HFFc6 (cell line): ENCODE measurements at places on chromosomes 11 and 22. TPM values are rescaled to one million over a fixed set of nuclear protein-coding genes. Genes with fewer than 3 reads are reported as not detected.

The SLC17A6 gene
- total RNA-seq = not detected in 2 replicates

The SLC22A9 gene
- total RNA-seq = not detected in 2 replicates

The SCN3B gene
- total RNA-seq = not detected in 3 replicates

The OR52H1 gene
- total RNA-seq = not detected in 3 replicates

The FAT3 gene
- total RNA-seq = 0.68 and 3.6 TPM in 2 replicates

DNA sequence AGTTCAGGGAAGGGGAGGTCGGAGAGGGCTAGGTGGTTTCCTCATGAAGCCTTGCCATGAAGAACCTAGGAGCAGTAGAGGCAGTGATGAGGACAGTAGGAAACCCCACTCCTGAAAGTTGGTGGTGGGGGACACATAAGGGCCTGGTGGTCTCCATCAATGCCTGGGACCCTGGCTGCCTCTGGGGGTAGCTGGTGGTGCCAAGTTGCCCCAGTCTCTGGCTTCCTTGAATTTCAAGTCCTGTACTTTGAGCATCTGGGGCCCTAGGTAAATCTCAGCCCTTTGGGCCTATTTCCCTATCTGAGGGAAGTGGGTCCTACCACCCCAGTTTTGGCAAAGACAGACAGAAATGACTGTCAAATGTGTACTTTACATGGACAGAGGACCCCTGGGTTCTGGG is 28.1 kb downstream of the AMPD3 start:
- H3K4me1 ChIP-seq = peaks cover 7% of the 10 kb centered on the region

DNA sequence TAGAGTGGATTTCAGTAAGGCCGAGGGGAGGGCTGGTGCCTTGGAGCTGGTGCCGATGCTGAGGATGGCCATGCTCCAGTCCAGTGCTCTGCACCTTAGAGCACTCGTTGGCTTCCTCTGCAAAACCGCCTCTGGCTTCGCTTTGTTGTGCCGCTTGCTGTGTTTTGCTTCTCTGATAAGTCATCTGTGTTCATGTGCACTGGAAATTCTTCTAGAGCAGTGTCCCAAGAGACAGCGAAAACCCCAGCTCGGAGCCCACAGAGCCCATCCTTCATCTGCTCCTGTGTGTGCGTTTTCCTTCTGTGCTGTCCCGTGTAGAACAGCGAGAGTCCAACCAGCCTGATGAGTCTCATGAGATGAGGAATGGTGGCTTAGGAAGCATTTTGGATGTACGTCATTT is 12.1 kb downstream of the FAM118A start:
- H3K4me3 ChIP-seq = no peak overlapping the region
- H3K27me3 ChIP-seq = no peaks in the 10 kb centered on the region

- H3K36me3 ChIP-seq = peaks cover 6% of the 10 kb centered on the region
- no peaks in the 10 kb centered on the region for H3K27me3 ChIP-seq
- H3K4me1 ChIP-seq = no peaks in the 10 kb centered on the region
- DNase-seq = no peak
- no peak overlapping the region for H3K27ac ChIP-seq
These were observed 2.5 kb upstream of the OR51G1 start for GRCh38 chr11:4926608-4927007.

- peaks cover 55% of the 10 kb centered on the region for H3K4me1 ChIP-seq
- DNase-seq = peak; percentile 91
- peak overlapping the region; percentile 99 for H3K27ac ChIP-seq
- H3K36me3 ChIP-seq = no peaks in the 10 kb centered on the region
These were observed 30.1 kb upstream of the OAF start for GRCh38 chr11:120180551-120181232.

GRCh38 chr11:96114178-96115064 is 190.5 kb upstream of the MTMR2 start:
- H3K4me1 ChIP-seq = peaks cover 69% of the 10 kb centered on the region
- peak overlapping the region; percentile 48 for H3K4me3 ChIP-seq
- DNase-seq = no peak
- H3K27ac ChIP-seq = peak overlapping the region; percentile 78

DNA sequence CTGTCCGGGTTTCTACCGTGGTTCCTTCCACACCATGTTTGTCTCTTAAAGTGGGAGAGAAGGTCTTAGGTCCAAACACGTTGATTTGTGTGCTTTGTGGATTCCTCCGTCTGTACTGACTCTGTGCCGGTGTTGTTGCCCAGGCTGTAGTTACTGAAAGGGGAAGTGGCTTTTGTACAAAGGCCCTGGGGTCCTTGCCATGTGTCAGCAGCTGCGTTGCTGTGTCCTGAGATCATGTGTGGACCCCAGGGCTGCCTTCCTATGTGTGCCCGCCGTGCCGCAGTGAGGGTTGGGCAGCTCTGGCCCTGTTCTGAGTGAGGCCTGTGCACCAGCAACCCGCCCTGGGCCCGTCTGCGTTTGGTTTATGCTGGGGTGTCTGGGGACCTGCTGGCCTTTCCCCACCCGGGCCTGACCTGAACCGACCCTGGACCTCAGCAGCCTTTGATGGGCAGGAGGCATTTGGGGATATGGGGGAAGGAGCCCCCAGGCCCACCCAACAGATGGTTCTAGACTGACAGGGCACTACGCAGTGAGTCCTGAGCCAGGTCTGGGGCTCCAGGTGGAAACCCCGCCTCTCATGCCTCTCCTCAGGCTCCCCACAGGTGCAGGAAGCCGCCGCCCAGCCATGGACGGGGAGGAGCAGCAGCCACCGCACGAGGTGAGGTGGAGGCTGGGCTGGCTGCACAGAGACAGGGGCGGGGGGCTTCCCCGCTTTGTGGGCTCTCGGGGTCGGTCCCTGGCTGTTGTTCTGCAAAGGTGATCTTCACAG is 6.9 kb downstream of the TRABD start:
- no peak overlapping the region for H3K4me3 ChIP-seq
- H3K27me3 ChIP-seq = no peaks in the 10 kb centered on the region; the same call in 1 of the 2 replicates
- H3K27ac ChIP-seq = no peak overlapping the region
- DNase-seq = no peak

DNA sequence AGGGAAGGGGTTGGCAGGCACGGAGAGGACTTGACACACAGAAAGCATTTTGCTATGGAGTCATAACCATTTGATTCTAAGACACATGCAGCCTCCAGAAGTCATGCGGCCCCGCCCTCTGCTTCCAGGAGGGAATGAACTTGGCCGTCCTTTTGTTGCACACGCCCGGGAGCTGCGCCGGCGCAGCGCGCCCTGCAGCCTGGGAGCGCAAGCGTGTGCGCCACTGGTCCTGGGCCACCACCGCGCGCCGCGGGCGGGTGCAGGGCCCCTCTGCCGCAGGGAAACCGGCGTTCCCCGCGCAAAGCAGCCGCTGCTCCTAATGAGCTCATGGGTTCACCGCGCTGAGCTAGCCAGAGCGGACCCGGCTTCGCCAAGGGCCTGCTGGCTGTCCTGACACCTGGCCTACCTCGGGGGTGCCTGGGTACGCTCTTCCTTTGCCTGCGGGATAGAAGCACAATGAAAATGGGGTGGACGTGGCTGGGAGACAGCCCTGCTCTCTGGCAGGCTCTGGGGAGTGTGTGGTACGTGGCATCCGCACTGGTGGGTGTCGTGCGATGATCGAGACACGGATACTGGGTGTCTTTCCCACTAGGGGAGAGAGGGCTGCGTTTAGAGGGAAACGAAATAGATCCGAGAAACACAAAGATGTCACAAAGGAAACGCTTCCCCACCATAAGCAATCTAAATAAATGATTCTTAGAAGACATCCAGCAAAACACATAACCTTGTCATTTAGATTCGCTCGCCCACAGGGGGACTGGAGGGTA is 669 bp downstream of the MICAL3 start:
- peak overlapping the region; percentile 77 for H3K27ac ChIP-seq
- peaks cover 37% of the 10 kb centered on the region for H3K4me1 ChIP-seq
- DNase-seq = peak; percentile 76
- H3K36me3 ChIP-seq = no peaks in the 10 kb centered on the region
- H3K27me3 ChIP-seq = peaks cover 3% of the 10 kb centered on the region; the same call in 1 of the 2 replicates

DNA sequence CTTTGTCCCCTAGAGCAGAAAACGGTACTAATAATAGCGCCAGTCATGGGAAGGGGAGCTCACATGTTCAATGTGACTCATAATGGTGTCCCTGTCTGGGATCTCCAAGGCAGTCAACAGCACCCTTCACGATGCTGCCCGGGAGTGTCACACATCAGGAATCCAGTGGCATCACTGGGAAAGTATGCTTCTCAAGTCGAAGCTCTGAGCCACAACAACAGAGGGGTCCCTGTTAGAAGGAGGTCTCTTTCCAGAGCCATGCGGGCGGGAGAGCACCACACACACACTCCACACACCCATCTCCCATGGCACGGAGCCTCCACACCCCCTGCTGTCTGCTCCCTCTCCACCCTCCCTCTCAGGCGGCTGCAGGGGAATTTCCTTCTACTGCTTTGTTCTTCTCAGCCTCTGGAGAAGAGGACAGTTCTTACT is 119.7 kb downstream of the ETS1 start:
- peaks cover 99% of the 10 kb centered on the region for H3K4me1 ChIP-seq
- H3K27ac ChIP-seq = peak overlapping the region; percentile 98
- peak overlapping the region; percentile 73 for H3K4me3 ChIP-seq
- peaks cover 57% of the 10 kb centered on the region for H3K36me3 ChIP-seq

DNA sequence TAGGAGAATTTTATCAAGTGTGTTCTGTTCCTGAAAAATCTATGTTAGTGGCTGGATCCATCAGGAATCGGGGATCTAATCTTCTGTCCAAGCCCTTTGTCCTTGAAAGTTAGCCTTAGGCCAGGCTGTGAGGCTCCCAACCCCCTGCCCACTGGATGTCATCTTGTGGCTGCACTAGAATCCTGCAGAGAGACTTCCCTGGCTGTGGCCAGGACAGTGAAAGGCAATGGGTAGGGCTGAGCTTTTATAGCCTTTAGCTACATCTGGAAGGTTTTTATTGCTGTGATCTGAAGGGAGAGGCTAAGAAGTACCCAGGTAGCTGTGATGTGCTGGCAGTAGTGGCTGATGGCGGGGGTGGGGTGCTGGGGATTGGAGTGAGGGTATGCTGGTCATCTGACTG is 2.1 kb downstream of the OAF start:
- peaks cover 7% of the 10 kb centered on the region; the same call in 1 of the 2 replicates for H3K36me3 ChIP-seq
- H3K4me1 ChIP-seq = peaks cover 60% of the 10 kb centered on the region
- peak overlapping the region; percentile 95 for H3K4me3 ChIP-seq
- peaks cover 2% of the 10 kb centered on the region for H3K27me3 ChIP-seq
- no peak for DNase-seq
- H3K27ac ChIP-seq = peak overlapping the region; percentile 92

- peaks cover 4% of the 10 kb centered on the region; the same call in 1 of the 2 replicates for H3K36me3 ChIP-seq
- no peak overlapping the region for H3K4me3 ChIP-seq
- peaks cover 54% of the 10 kb centered on the region for H3K4me1 ChIP-seq
- DNase-seq = no peak
- H3K27ac ChIP-seq = no peak overlapping the region
These were observed 50.9 kb downstream of the ENDOD1 start for GRCh38 chr11:95140397-95141033.
